ENCODE measurements at places on chromosomes 2 and 18. TPM values are rescaled to one million over a fixed set of nuclear protein-coding genes. Genes with fewer than 3 reads are reported as not detected.

- H3K27ac ChIP-seq, result no peak overlapping the region
- no peaks in the 10 kb centered on the region for H3K36me3 ChIP-seq
- no peaks in the 10 kb centered on the region for H3K27me3 ChIP-seq
- H3K4me1 ChIP-seq, result no peaks in the 10 kb centered on the region
- DNase-seq, result no peak
Measured at GRCh38 chr2:45233301-45233700, 224.0 kb upstream of the SIX2 start.

- no peaks in the 10 kb centered on the region for H3K36me3 ChIP-seq
- H3K27me3 ChIP-seq, result no peaks in the 10 kb centered on the region
- no peak for DNase-seq
- peaks cover 58% of the 10 kb centered on the region for H3K4me1 ChIP-seq
- H3K4me3 ChIP-seq, result no peak overlapping the region
Measured at GRCh38 chr18:63181706-63182309, 137.8 kb downstream of the BCL2 start.

GRCh38 chr2:233209533-233210171, 41.8 kb upstream of the ATG16L1 start:
- no peak overlapping the region for H3K4me3 ChIP-seq
- no peak for DNase-seq
- H3K27ac ChIP-seq, result no peak overlapping the region
- H3K4me1 ChIP-seq, result peaks cover 5% of the 10 kb centered on the region

GRCh38 chr2:226839951-226840350, 4.1 kb downstream of the RHBDD1 start:
- no peaks in the 10 kb centered on the region for H3K27me3 ChIP-seq
- no peak overlapping the region for H3K4me3 ChIP-seq
- peaks cover 7% of the 10 kb centered on the region for H3K4me1 ChIP-seq
- H3K36me3 ChIP-seq, result no peaks in the 10 kb centered on the region

DNA sequence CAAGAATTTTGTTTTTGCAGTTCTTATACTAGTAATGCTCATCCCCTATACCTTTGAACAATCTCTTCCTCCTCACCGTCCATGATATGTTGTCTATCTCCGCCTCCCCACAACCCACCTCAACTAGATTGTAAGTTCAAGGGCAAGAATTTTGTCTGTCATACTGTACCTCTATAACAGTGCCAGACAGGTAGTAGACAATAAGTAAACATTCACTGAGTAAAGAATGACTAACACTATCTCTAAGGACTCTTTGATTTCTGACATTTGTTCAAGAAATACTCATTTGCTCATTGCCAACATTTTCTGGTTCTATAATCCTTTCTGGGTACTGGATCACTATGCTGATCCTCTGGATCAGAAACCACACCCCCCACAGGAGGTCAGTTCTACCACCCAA, 82.4 kb downstream of the EXOC6B start:
- no peak overlapping the region for H3K4me3 ChIP-seq
- no peaks in the 10 kb centered on the region for H3K27me3 ChIP-seq
- no peaks in the 10 kb centered on the region for H3K36me3 ChIP-seq

GRCh38 chr2:109060496-109060895, 68.5 kb upstream of the SH3RF3 start:
- H3K4me1 ChIP-seq, result peaks cover 7% of the 10 kb centered on the region
- H3K36me3 ChIP-seq, result no peaks in the 10 kb centered on the region
- H3K27me3 ChIP-seq, result no peaks in the 10 kb centered on the region
- H3K27ac ChIP-seq, result no peak overlapping the region
- DNase-seq, result no peak

The ZSCAN30 gene
- total RNA-seq, result 42.6 TPM

DNA sequence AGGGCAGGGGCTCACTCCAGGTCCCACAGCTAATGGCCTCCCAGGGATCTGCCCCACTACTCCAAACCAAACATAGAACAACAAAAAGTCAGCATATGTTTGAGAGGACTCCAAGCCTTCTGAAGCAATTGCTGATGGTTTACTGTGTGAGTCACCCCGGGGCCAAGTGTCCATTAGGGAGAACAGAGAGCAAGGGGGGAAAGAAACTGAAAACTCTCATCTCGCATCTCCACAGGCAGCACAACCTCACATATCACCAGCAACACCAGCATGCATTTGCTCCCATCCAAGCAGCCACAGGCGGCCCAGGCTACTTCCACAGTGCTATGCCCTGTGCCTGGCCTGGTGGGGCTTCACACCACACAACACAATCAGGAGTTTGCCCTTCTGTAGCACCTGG, 39.1 kb downstream of the CYRIA start:
- peak overlapping the region; percentile 71 for H3K27ac ChIP-seq
- H3K27me3 ChIP-seq, result no peaks in the 10 kb centered on the region
- peaks cover 5% of the 10 kb centered on the region for H3K4me1 ChIP-seq
- no peak overlapping the region for H3K4me3 ChIP-seq

The MC4R gene
- total RNA-seq, result not detected

The C2orf78 gene
- total RNA-seq, result not detected

The CRYBA2 gene
- total RNA-seq, result not detected

The SIX2 gene
- 0.34 TPM for total RNA-seq

DNA sequence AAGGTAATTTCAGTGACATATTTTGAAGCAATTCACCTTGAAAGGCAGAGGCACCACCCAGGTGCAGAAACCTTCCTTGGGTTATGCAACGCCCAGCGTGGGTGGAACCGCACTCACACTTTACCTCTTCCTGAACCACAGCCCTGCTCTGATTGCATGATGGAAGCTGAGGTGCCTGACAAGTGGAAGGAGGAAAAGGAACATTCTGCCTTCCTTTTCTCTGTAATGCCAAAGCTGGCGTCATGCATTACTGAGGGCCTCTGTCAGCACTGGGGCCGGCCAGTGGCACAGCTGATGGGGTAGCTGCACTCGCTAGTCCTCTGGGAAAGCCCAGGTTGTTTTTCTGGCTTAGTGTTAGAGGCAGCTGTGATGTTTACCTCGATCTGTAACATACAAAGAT, 266.5 kb downstream of the NEDD4L start:
- peak overlapping the region; percentile 75 for H3K27ac ChIP-seq
- H3K36me3 ChIP-seq, result no peaks in the 10 kb centered on the region
- DNase-seq, result peak; percentile 84
- H3K4me3 ChIP-seq, result no peak overlapping the region
- H3K27me3 ChIP-seq, result no peaks in the 10 kb centered on the region
- H3K4me1 ChIP-seq, result peaks cover 19% of the 10 kb centered on the region

The ALPI gene
- not detected for total RNA-seq

- H3K27me3 ChIP-seq, result no peaks in the 10 kb centered on the region
- H3K27ac ChIP-seq, result no peak overlapping the region
Measured at GRCh38 chr2:241268306-241268705, 47.2 kb downstream of the HDLBP start.

The CMPK2 gene
- 10.6 TPM for total RNA-seq

The PDE1A gene
- 11.8 TPM for total RNA-seq

DNA sequence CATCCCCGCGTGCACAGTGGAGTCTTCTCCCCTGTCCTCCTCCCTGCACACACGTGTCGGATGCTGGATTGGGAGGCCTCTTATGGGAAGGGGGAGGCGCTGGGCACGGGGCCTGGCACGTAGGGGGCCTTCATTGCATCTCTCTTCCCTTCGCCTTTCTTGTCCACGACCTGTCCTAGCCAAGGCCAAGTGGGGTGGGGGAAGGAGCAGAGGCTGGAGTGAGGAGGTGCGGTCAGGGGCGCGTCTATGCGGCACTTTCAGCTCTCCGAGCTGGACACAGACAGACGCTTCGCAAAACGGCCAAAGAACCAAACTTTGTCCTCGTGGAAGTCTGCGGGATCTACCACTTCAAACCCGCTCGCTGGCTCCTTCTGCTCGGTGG, 13.4 kb downstream of the ALPG start:
- H3K4me1 ChIP-seq, result no peaks in the 10 kb centered on the region
- no peak overlapping the region for H3K4me3 ChIP-seq
- H3K36me3 ChIP-seq, result no peaks in the 10 kb centered on the region
- no peak for DNase-seq
- peaks cover 42% of the 10 kb centered on the region for H3K27me3 ChIP-seq

The EPHA4 gene
- 21.8 TPM for total RNA-seq

The ELAC1 gene
- total RNA-seq, result 10.2 TPM

GRCh38 chr18:58034370-58034769, 9.7 kb upstream of the NEDD4L start:
- DNase-seq, result no peak
- H3K27ac ChIP-seq, result no peak overlapping the region
- no peaks in the 10 kb centered on the region for H3K4me1 ChIP-seq
- H3K4me3 ChIP-seq, result no peak overlapping the region
- no peaks in the 10 kb centered on the region for H3K36me3 ChIP-seq

- H3K36me3 ChIP-seq, result no peaks in the 10 kb centered on the region
- H3K27ac ChIP-seq, result no peak overlapping the region
- no peaks in the 10 kb centered on the region for H3K4me1 ChIP-seq
Measured at GRCh38 chr18:73514449-73514848, 633.2 kb downstream of the FBXO15 start.

The SPHKAP gene
- total RNA-seq, result 0.03 TPM

GRCh38 chr18:41226186-41226585, 728.8 kb upstream of the PIK3C3 start:
- no peak overlapping the region for H3K27ac ChIP-seq
- H3K4me3 ChIP-seq, result no peak overlapping the region
- H3K36me3 ChIP-seq, result no peaks in the 10 kb centered on the region

DNA sequence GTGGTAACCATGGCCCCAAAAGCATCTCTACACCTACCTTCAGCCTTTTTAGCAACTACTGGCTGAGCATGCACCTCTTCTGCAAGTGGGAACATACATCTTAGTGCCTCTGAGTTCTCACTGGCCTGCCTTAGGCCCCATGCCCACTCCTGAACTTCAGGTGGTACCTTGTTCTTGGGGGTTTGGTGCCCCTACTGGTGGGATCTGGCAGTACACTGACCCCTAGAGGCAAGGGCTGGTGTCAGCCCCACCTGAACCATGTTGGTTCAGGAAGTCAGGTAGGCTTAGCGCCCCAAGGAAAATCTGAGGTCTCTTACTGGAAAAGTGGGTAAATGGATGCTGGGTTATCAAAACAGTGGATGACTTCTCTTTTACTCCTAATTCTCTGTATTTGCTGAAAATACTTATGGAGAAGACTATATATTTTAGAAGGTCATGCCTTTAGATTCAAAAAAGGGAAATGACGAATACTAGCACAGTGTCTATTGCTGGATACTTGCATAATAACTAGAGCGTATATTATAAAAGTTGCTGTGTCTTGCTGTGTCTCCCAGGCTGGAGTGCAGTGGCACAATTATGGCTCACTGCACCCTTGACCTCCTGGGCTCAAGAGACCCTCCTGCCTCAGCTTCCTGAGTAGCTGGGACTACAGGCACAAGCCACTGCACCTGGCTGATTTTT, 84.6 kb downstream of the RAB31 start:
- H3K4me1 ChIP-seq, result no peaks in the 10 kb centered on the region
- H3K27ac ChIP-seq, result no peak overlapping the region
- H3K4me3 ChIP-seq, result no peak overlapping the region
- H3K27me3 ChIP-seq, result no peaks in the 10 kb centered on the region
- no peaks in the 10 kb centered on the region for H3K36me3 ChIP-seq

DNA sequence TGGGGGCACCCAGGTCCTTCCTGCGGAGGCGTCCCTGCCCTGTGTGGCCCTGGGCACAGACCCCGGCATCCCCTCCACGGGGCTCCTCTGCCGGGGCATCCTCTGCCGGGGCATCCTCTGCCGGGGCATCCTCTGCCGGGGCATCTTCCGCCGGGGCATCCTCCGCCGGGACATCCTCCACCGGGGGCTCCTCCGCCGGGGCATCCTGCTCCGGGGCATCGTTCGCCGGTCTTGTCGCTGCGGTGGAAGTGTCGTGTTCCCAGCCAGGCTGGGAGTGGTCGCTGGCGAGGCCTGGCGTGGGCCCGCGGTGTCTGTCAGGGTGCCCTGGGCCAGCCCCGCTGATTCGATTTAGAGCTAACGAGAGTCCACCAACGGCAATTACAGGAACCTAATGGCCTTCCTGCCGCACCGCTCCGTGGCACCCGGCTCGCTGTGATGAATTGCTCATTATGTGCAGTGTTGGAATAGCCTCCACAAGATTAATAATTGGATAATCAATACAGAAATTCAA, 115.1 kb downstream of the NFATC1 start:
- no peak overlapping the region for H3K4me3 ChIP-seq
- H3K27ac ChIP-seq, result no peak overlapping the region
- no peak for DNase-seq
- peaks cover 2% of the 10 kb centered on the region for H3K36me3 ChIP-seq
- H3K4me1 ChIP-seq, result peaks cover 4% of the 10 kb centered on the region

GRCh38 chr2:110802208-110802932, 70.0 kb downstream of the ACOXL start:
- no peaks in the 10 kb centered on the region for H3K36me3 ChIP-seq
- H3K27ac ChIP-seq, result no peak overlapping the region
- no peak for DNase-seq
- H3K4me1 ChIP-seq, result peaks cover 3% of the 10 kb centered on the region

- H3K36me3 ChIP-seq, result no peaks in the 10 kb centered on the region
- H3K27ac ChIP-seq, result no peak overlapping the region
- no peak overlapping the region for H3K4me3 ChIP-seq
- DNase-seq, result peak; percentile 65
- no peaks in the 10 kb centered on the region for H3K4me1 ChIP-seq
- H3K27me3 ChIP-seq, result no peaks in the 10 kb centered on the region
Measured at GRCh38 chr18:56152551-56153310, 485.7 kb downstream of the TXNL1 start.

The GPC1 gene
- 62.5 TPM for total RNA-seq

DNA sequence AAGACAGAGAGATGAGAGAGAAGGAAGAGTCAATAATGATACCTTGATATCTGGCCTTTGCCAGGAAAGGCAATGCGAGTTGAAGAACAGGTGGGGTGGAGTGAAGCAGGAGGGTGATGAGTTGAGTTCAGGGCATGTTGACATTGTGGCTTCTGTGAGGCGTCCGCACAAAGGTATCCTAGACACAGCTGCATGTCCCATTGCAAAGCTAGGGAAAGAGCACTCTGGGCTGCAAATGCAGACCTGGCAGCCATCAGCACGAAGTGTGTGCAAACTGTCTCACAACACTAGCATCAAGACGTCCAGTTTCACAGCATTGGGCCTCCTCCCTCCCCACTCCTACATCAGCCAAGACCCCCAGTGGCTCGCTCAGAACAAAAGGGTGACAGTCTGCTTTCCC, 36.1 kb downstream of the TEX51 start:
- no peak overlapping the region for H3K4me3 ChIP-seq
- no peaks in the 10 kb centered on the region for H3K27me3 ChIP-seq
- no peak for DNase-seq
- H3K27ac ChIP-seq, result no peak overlapping the region
- no peaks in the 10 kb centered on the region for H3K4me1 ChIP-seq

GRCh38 chr18:25815659-25816058, 274.8 kb downstream of the SS18 start:
- H3K36me3 ChIP-seq, result no peaks in the 10 kb centered on the region
- no peak overlapping the region for H3K4me3 ChIP-seq
- H3K27me3 ChIP-seq, result no peaks in the 10 kb centered on the region
- H3K4me1 ChIP-seq, result no peaks in the 10 kb centered on the region

All from lung (tissue), 17 donors.